Panc1 (cell line): ENCODE measurements at places on chromosomes 13 and 19.

DNA sequence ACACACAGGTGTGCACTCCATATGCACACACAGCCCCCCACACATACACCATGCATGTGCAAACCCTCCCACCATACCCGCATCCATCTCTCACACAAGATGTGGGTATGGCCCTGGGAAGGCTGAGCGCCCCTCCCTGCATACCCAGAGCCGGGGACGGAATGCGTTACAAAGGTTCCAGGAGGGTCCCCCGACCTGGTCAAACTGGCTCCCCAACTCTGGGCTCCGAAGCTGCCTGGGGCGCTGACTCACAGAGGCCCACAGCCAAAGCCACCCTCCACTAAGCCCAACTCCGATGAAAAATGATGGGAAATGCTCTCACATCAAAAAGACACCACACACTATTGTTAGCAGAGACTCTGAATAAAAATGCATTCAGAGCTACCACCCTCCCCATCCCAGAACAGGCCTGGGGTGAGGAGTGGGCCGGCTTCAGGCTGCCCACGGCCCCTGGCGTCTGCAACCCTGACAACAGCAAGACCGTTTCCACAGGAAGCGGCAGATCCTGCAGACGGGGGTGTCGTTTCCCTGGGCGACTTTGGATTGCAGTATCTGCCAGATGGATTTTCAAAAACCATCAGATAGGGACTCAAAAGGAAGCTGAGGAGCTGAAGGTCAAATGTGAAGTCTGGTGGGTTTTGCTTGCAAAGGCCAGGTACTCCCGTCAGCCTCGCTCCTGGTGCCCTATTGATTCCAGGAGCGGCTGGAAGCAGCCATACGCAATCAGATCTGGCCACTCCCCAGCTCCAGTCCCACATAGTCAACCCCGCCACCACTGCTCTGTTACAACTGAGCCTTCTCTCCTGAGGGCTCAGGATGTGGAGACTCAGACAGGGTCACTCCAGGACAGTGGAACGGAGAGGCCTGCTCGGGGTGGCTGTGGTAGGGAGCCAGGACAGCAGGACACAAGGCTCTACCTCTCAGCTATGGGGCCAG is 14.3 kb downstream of the PEPD start:
- DNase-seq: no peak

GRCh38 chr13:43127827-43128226 is 104.4 kb downstream of the DNAJC15 start:
- no peak for DNase-seq

DNA sequence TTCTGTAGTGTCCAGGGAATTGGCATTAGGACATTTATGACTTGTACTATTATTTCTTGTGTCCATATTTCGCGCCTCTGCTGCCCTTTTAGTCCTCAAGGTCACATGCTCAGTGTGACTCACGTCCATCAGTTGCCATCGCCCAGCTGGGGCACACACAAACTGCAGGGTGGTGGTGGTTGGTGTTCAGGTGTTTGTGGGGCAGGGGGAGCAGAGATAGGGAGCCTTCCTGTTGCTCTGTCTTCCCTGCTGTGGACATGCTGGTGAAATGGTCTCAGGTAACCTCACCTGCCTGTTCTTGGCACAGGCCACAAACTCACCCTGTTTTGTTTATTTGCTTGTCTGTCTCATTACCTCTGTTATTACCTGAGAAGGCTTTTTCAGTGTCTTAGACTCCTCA is 22.4 kb downstream of the PRR12 start:
- DNase-seq: no peak

DNA sequence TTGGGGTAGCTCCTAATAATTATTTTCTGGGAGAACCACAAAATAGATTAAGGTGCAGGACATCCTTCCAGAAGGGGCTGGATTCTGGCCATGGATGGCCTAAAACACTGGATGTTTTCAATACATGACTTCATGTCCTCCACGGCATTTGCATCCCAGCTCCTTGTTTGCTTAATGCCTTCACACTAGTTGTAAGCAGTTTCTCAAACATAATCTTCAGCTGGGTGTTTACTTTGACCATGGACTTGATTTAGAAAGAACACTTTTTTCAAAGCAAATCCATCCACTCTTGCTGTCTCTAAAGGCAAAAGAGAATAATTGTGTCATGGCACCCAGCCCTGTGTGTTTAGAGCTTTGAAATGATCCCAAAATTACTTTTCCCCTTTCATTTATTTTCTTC is 82.5 kb upstream of the GSX1 start:
- DNase-seq: no peak

DNA sequence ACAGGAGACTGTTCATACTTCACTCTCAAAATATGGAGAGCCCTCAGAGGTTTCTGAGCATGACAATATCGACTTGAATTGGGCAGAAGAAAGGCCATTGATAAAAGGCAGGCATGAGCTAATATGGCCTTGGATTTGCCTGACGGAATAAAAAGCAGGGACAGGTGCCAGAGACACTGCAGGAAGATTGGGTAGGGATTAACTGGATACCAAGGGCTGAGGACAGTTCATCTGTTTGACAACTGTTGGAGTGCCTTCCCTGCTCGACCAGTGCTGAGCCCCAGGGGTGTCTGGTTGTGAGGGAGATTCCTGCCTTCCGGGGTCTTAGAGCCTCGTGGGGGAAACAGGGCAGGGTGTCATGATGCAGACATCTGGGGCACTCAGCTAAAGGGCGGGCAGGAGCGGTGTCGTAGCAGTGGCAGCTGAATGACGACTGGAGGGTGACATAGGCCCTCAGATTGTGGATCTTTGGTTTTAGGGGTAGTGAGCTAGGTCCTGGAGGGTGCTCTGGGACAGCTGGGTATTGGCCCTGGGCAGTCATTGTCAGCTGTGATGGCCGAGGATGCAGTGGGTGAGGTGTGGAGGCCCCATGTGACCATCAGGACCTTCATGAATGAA is 12.3 kb downstream of the GATAD2A start:
- DNase-seq: no peak

DNA sequence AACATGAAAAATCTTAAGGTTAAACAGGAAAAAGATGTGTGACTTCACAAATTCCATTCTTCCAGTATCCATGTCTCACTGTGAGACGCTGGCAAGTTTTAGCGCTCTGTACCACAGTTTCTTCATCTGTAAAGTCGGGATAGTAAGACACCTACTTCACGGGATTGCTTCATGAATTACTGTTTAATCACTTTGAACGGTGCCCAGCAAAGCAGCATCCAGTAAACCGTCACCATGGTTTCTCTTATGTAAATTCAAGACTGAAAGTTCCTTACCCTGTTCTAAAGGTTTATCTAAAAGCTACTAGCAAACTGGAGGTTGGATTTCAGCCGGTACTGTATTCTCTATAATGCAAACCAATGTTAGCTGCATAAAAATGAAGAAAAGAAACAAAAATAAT is 53.5 kb downstream of the KATNAL1 start:
- DNase-seq: no peak
